Stimulated activated CD4-positive, alpha-beta T cell treated with anti-CD3 and anti-CD28 coated beads, Interleukin-1b, Interleukin-23, amount 100 ng/mL, for 4 hours (primary cell): ENCODE measurements at places on chromosomes 7 and 10.

DNA sequence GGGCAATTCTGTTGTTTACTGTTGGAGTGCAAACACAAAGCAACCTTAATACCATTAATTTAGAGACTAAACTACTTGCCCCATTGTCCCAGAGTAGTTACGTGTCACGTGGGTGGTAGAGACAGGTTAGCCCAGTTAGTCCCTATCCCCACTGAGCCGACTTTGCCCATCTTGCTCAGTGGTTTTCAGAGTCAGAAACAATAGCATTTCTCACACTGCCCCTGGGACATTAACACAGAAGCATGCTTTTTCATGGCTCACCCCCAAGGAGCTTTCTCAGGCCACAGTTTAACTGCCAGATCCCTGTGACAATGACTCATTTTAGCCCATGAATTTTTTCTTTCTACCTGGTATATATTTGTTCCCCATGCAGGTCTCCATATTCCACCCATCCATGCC is 271.0 kb downstream of the POU6F2 start:
- no peak for DNase-seq

- DNase-seq = no peak
These were observed 121.6 kb downstream of the IDE start for GRCh38 chr10:92452313-92452712.

DNA sequence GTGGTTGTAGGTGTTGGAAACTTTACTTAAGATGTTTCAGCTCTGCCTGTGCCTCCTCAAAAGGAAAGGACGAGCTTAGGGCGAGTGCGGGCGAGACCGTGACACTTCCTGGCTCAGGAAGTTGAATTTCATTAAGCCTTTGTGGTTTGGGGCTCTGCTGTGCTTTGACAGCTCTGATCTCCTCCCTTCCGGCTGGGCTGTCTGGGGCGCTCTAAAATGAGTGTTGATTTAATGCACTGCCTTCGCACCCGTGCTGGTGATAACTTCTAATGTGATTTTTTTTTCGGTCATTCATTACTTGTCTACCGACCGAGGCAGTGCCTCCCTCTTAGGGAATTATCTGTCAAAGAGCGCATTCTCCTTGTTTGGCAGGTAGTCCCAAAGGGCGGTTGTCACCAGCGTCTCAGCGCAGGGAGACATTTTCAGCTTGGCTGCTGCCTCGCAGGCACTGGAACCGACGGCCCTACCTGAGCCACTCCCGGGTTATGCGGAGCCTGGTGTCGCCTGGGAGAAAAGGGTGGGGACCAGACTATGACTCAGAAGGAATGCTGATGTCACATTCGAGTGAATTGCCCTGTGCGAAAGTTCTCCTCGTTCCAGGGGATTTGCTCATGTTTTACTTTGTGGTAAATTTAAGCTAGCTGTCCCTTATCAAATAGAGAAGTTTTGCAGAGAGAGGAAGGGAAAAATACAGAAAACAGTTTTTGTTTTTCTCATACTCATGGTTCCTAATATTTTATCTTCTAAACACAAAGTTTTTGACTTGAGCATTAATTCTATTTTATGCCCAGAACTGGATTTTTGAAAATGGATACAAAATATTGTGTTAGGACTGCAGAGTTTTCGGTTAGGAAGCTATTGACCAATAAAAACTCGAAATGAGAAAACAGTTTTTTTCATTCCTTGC is 920 bp downstream of the TES start:
- peak; percentile 53 for DNase-seq

DNA sequence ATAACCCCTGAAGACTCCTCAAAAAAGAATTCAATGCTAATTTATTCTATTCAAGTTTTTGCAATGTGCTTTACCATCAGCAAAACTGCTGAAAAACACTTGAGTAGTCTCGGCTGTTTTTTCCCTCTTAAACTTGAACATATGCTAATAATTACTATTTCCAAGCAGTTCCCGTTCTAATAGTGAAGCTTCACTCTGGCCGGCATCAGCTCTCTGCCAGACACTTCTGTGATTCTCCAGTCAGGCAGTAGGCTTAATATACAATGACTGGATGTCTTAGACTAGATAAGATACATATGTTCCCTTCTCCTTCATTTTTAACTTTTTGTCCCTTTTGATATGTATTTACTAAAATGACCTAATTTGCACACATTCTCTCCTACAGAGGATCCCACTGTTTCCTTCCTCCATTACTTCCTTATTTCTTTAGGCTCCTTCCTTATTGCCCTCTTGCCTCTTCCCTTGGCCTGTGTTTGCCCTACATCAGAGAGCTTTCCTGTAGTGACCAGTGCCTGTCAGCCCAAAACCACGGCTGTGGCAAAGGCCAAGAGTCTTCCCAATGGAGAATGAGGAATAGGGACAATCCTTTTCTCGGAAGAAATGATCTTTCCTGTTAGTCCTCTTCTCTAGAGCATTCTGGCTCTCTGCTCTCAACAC is 23.5 kb downstream of the HEPACAM2 start:
- no peak for DNase-seq
